Fibroblast of upper back skin (primary cell): ENCODE measurements at places on chromosomes 4 and X.

DNA sequence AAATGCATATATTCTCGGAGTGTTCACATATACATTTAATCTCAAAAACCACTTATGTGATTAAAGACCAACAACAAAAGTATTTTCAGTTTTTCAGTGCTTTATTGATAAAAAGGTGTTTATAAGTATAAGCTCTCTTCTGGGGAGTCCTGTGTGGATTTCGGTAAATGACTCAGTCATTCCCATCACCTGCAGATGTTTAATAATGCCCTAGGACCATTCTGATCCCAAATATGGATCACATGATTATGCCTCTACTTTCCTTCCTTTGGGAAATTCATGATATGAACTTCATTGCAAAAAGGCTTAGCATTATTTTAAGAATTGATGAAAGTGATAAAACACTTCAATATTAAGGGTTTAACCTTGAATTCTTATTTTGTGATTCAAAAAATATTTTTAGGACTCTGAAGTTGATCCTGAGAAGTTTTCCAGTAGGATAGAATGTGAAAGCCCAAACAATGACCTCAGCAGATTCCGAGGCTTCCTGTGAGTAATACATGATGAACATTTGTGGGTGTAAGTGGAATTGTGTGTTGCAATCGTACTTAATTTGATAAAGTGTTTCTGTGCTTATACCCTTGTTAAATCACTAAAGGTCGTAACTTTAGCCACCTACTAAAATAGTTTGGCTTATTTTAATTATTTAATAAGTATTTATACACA, 40.2 kb downstream of the ATP10D start:
- DNase-seq = peak; percentile 95

- peak; percentile 6 for DNase-seq
Measured at GRCh38 chrX:39174772-39175417, 373.6 kb downstream of the MID1IP1 start.

DNA sequence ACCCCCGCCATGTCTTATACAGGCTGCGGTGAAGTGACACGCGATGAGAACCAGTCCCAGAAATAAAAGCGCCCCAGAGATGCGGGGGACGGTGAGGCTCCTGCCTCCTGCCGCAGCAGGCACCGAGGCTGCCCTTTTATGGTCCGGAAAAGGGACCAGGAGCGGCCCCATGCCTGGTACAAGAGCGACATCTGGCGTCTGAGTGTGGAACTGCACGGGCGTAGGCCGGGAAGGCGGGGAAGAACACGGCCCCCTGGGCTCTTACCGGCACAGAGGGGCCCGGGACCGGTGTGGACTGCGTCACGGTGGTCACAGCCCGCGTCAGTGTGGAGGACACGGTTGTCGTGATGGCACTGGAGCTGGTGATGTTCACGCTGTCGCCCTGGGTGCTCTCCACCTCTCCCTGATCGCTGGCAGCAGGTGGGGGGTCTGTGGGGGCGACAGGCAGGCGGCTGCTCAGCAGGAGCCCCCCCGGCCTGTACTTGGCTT, 8.9 kb upstream of the RENBP start:
- peak; percentile 63 for DNase-seq

DNA sequence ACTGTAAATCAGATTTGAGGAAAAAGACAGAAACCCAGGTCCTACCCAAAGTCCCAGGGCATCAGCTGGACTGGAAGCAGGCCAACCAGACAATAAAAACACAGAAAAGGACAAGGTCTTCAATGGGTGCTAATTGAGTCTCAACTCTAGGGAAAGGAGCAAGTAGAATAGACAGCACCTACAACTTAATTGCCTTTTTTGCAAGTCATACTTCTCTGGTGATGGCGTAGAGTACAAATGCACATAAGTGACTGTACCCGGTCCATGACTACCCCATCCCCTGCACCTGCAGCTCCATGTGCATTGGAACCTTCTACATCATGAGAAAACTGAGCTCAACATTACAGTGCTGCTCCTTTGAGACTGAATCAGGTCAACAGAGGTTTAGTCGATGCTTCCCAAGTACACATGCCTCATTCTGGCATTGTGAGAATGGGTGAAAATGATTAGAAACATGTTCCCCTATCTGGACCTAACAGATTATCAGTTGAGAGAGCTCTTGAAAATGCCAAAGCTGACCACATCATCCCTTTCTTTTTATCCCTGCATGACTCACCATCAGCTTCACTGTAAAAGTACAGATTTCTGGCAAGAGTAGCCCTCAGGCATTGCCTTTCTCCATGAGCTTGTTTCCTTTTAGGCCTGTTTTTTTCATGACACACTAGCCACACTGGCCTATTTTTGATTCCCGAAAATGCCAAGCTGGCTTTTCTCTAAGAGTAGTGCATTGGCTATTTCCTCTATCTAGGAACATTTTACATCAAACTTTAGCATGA, 298.3 kb downstream of the HS3ST1 start:
- peak; percentile 93 for DNase-seq

DNA sequence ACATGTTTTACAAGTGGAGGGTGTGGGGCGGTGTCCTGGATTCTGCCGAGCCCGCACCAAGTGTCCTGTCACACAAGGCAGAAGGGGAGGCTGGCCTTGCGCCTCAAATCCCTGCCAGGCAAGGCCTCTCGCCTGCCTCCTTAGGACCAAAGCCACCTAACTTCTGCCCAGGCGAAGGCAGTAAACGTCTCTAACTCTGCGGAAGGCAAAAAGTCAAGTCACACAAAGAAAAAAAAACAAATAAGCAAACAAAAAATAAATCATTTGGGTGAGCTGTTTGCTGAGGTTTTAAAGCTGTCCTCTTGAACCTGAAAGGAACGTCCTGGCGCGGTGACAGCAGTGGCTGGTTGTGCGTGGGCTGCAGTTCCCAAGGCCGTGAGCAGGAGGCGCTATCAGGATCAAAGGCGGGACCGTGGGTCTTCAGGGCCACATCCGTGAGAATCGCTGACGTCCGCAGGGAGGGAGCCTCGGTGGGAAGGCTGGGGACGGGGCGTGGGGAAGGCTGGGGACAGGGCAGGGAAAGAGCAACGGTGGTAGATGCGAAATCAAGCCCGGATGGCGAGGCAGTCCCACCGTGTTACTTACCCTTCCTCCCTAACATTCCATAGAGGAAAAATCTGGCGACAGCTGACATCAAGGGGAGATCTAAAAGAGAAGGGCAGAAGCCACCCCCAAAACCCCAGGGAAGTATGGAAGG, 99.1 kb downstream of the TRAPPC11 start:
- no peak for DNase-seq

- DNase-seq = no peak
Measured at GRCh38 chrX:68599256-68600152, 48.0 kb upstream of the STARD8 start.

GRCh38 chr4:5292101-5292500, 240.8 kb downstream of the STK32B start:
- no peak for DNase-seq

DNA sequence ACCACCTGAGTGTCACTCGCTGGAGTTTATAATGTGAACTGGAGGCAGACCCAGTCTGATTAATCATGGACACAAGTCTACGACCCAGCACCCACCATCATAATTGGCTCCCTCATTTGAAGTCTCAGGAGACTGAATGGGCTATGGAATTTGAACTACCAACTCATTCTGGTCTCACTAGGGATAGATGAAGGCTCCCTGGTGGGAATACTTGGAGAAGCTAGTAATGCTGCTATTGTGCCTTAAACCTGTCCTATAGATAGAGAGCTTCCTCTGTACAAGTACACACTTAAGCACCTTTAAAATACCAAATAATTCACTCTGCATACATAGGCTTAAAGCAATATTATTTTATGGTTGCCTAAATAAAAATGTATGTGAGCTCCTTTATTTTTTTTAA, 90.8 kb upstream of the SMARCAD1 start:
- DNase-seq = no peak

GRCh38 chr4:4990329-4990728, 28.9 kb downstream of the CYTL1 start:
- DNase-seq = no peak

- DNase-seq = peak; percentile 56
Measured at GRCh38 chr4:183107891-183108459, 8.9 kb downstream of the WWC2 start.

DNA sequence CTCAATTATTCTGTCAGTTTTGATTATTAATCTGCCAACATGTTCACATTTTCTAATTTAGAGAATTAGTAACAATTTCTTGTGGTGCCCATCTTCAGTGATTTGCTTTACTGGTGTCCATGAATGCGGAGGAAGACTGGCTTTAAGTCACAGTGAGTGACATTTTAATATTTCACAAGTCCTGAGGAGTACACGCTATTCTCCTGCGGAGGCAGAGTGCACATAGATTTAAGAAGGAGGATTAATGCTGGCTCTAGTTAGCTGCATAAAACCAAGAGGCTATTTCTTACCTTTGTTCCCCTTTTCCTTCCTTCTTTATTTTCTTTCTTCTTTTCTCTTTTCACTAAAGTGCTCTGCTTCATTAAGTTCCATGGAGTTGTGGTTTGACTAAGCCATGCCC, 495.2 kb upstream of the IGFBP7 start:
- no peak for DNase-seq

GRCh38 chrX:42524379-42524778, 253.6 kb downstream of the PPP1R2C start:
- peak; percentile 83 for DNase-seq

- no peak for DNase-seq
Measured at GRCh38 chrX:153768311-153769157, 4.5 kb downstream of the PLXNB3 start.

DNA sequence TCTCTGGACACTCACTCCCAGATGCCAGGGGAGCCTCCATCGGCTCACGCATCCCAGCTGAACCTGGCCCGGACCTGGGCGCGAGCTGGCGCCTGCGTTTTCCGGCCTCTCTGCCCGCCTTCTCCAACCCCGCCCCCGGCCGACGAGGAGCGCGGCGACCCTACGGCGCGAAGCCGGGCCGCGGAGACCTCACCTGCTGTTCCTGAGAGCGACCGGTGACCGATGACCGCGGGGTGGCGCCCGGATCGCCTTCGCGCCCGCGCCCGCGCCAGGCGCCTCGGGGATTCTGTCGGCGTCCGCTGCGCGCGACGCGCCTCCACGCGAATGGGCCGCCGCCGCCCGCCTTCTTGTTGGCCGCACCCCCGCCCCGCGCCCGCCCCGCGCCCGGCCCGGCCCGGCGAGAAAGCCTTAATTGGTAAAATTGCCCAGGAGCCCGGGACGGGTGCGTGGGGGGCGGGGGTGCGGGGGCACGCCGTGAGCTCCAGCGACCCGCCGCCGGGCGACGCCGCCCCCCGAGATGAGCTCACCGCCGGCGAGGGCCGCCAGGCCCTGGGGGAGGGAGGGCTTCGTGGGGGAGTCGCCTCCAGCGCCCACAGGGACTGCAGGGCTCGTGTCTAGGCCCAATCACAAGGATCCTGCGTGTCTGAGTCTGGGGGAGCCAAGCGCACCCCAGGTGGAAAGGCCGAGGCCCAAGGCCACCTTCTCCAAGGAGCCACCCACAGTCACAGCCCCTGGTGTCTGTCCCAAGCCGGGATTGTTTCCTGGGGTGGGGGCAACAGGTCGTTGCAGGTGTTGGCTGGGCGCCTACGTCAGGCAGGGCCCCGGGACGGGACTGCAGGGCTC, at the start of gene FLNA:
FLNA (minus strand) TSS at position 322 of the 843 bp plus-strand sequence. CDS start 3,389 bp downstream, outside the sequence.
- DNase-seq = peak; percentile 53

DNA sequence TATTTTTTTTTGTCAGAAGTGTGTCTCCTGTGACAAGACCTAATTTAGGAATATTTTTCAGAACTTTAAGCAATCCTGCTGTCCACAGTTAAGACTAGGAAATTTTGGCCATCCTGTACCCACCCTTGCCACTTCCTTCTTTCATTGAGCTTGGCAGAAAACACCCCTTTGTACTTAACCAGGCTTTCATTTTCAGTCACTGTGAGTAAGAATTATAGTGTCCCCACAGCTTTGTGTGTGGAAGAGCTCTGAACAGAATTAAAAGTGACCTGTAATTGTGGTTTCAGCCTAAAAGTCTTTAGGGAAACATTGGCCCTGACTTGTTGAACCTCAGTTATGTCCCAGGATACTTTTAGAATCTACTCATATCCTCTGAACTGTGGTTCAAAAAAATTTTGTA, 153.7 kb upstream of the BMP3 start:
- peak; percentile 28 for DNase-seq

DNA sequence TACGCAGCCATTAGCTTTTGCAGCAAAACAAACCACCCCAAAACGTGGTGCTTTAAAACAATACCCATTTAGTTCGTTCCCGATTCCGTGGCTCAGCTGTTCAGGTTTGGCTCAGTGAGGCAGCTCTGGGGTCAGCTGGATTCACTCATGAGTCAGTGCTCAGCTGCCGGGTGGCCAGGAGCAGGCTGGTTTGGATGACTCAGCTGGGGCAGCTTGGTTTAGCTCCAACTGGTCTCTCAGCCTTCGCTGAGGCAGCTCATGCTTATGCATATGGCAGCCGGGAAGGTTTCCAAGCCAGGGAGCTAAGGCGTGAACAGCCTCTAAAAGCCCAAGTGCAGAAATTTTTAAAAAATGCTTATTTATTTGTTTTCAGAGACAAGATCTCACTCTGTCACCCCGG, 13.3 kb upstream of the CD99 start:
- peak; percentile 98 for DNase-seq

GRCh38 chr4:48470137-48470536, 13.0 kb upstream of the SLC10A4 start:
- peak; percentile 21 for DNase-seq

DNA sequence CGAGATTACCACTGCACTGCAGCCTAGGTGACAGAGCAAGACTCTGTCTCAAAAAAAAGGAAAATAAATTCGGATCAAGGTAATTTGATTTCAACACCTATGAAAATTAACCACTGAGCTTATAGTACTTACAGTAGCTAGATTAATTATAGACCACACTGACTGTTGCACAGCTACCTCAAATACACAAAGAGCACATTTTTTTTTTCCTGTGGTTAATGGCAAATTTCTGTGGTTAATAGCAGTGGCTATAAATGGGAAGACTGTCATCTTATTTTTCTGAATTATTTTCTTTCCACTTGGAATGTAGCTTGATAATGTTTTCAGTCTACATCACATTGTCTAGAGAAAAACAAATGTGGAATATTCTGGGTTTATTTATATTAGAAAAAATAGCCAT, 1661.6 kb upstream of the PCDH7 start:
- DNase-seq = peak; percentile 70

- DNase-seq = no peak
Measured at GRCh38 chr4:143623896-143624295, 76.6 kb downstream of the FREM3 start.

DNA sequence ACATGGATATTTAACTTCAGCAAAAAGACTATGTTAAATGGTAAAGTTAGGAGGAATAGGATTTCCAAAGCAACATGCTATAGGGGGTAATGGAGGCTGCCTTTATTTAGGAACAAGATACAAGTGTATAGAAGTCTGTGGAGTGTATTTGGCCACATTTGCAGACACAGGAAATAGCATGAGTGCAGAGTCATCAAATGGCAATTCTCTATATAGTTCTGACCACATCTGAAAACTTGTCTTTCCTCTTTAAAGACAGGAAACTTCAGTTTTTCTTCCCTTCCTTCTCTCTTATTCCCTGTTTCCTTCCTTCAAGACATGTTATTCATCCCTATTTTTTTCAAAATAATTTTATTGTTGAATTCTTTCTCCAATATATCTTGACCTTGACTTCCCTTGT, 119.3 kb upstream of the PITX2 start:
- DNase-seq = peak; percentile 83

GRCh38 chrX:107673933-107674479, 45.7 kb downstream of the PRPS1 start:
- no peak for DNase-seq
